Gastroesophageal sphincter (tissue), 4 donors: ENCODE measurements at places on chromosomes 6 and 20. TPM values are rescaled to one million over a fixed set of nuclear protein-coding genes. Genes with fewer than 3 reads are reported as not detected.

- ATAC-seq = no peak
Measured at GRCh38 chr6:123909989-123910388, 106.3 kb downstream of the NKAIN2 start.

Gene SLC13A3
- 1.6 TPM for total RNA-seq

- ATAC-seq = no peak
Measured at GRCh38 chr6:168640181-168640580, 199.2 kb downstream of the SMOC2 start.

DNA sequence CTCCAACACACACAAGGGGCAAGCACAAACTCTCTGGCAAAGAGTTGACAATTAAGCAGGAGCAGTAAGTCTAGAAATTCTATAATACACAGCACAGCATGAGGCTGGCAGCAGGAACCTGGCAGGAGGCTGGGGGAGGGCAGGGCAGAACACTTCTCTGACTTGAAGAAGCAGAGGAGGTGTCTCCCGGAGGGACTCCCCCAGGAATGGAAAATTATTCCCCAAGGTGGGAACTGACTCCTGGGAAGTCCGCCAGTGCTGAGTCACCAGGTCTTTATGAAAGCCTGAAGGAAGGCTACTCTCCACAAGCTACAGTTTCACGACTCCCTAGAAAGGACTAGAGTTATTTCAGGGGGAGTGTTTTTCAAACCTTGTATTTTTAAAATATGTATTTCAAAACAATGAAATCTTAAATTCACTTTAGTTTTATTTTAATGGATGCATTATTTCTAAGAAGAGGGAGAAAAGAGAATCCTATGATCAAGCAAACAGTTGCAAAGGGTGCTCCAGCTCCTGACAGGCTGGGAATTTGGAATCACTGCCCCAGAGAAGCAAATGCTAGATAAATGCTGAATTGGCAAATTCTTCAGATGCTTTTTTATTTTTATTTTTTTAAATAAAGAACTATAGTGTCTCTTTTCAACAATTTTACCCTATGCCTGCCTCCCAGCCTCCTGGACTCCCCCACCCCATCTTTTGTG, 192.8 kb downstream of the LY86 start:
- no peak for ATAC-seq

DNA sequence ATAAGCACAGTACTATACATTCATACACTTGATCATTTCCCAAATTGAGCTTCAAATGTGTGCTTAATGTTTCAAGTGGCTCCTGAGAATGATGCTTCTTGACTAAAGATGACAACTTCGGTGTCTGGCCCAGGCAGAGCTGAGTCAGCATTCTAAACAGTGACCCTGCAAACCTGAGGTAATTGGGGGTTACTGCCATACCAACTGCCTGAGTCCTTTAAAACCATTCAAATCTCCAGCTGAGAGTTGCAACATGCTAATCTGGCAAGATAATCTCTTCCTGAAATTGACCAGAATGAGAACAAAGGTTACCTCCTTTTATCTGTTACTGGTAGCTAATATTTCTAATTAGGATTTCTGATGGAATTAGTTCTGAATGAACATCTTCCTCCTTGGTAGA, 8.2 kb downstream of the BACH2 start:
- ATAC-seq = no peak

- ATAC-seq = no peak
Measured at GRCh38 chr6:42505385-42505718, 53.6 kb upstream of the TRERF1 start.

GRCh38 chr6:107308677-107309076, 150.7 kb downstream of the PDSS2 start:
- no peak for ATAC-seq

- no peak for ATAC-seq
Measured at GRCh38 chr20:60506061-60506460, 547.8 kb downstream of the CDH26 start.

- ATAC-seq = peak; percentile 55
Measured at GRCh38 chr6:83708970-83709747, at the start of gene SNAP91. SNAP91 (minus strand) TSS chr6:83709101; CDS start chr6:83707927, 1,174 bp downstream.

Gene SLC22A7
- not detected for total RNA-seq

Gene NINL
- 6.7 TPM for total RNA-seq

DNA sequence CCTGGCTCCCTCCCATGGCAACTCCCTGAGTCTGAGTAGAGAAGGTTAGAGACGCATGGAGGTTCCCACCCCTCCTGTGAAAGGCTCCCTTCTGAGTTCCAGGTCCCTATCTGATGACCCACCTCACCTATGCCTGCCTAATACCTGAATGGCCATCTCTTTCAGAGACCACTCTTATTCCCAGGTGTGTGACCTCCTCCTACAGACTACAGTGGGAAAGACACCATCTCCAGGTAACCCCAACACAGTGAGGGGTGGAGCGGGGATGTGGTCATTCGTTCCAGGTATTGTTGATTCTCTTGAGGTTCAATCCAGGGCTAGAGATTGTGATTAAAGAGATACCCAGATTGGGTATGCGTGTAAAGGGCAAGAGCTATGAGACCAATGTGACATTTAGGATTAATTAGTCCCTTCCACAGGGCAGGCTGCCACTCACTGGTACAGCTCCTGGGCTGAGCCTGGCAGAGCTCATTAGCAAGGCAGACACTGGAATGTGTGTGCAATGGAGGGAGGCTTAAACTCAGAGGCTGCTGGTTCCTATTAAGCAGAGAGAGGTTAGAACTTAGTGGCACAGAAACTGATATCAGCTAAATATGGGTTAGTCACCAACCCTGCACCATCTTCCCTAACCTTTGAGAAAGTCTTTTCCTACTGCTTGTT, 46.5 kb upstream of the IER3 start:
- no peak for ATAC-seq

DNA sequence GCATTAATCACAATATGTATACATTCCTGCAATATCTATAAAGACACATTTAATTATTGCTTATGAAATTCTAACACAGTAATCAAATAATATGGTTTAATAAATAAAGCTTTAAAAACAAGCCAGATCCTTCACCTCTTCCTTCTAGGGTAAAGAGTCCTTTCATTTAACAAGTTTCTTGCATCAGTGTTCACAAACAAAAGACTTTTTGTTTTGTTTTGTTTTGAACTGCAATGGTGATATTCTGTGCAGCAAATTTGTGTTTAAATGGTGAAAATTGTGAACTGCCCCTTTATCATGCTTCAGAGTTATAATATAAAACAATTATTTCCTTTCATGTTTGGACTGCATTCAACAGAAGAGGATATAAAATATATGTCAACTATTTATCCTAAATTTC, 177.3 kb downstream of the EPHA7 start:
- ATAC-seq = no peak

DNA sequence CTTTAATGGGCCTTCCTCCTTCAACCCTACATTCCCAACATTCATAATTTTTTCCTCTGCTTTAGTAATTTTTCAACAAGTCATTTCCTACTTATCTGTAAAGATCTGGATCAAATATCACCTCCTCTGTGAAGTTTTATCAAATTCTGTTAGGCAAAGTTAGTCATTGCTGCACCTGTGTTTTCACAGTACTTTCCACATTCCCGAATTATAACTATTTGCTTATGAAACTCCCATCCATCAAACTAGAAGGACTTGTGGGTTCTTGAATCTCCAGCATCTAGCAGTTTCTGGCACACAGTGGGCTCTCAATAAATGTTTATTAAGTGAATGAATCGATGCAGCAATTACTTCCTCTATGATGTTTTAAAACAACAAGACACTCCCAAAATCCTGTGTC, 257.6 kb downstream of the HDGFL1 start:
- no peak for ATAC-seq

DNA sequence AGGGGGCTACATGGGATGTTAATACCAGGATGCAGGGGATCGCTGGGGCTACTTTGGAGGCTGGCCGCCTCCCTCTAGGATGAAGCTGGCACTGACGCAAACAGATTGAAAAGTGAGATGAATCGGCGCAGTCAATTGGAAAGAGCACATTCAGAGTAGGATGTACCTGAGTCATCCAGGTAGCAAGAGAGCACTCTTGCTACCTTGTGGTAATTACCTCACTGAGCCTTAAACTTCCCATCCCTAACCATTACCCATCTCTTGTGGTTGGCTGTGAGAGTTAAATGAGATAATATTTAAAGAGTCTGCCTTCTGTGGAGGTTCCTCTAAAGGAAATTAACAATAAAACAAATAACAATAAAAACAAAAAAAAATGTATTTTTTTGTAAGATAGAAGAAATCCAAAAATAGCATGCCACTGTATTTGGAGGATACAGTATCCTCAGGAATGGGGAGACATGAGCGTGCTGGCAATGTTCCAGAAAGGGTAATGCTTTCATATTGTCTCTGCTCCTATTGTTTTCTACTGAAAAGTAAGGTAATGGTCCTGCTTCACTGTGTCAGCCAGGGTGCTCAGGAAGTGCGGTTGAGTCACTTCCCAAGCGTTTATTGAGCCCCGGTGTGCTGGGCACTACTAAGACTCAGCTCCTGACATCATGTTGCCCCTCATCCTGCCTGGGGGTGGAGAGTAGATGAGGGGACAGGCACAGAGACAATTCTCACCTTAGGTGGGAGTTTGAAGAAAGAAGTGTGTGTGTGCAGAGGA, 301.1 kb downstream of the EYA4 start:
- no peak for ATAC-seq

GRCh38 chr6:16967470-16967817, 134.4 kb upstream of the STMND1 start:
- ATAC-seq = no peak

Gene MCM8
- 7.0 TPM for total RNA-seq

- peak; percentile 52 for ATAC-seq
Measured at GRCh38 chr20:19921284-19921793, 95.8 kb upstream of the NAA20 start.

- ATAC-seq = no peak
Measured at GRCh38 chr6:129623008-129623732, 86.8 kb downstream of the ARHGAP18 start.

Gene RHAG
- not detected for total RNA-seq

DNA sequence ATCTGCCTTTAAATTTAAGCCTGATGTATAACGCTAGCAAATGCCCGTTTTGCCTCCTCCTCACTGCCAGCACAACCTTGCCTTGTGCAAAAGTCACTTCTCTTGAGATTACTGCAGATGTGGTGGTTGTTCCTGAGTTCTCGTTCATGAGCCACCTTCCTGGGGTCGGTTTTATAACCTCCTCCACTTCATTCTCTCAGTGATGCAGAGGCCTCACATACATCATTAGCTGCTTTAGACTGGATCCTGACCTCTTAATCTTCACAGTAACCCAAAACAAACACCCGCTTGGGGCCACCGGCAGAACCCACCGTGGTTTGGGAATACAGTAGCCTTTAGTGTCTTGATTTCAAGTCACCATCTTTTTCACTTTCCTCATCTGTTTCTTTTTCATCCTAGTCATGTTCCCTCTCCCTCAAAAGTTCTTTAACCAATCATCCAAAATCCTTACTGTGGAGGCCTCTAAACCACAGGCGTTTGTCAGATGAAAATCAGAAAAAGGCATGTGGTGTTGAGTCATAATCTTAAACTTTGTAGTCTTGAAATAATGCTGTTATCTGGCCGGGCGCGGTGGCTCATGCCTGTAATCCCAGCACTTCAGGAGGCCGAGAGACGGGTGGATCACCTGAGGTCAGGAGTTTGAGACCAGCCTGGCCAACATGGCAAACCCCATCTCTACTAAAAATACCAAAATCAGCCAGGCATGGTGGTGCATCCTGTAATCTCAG, 430.3 kb upstream of the SOX4 start:
- ATAC-seq = no peak

Gene PPIL6
- total RNA-seq = 9.0 TPM

Gene OOEP
- total RNA-seq = not detected

DNA sequence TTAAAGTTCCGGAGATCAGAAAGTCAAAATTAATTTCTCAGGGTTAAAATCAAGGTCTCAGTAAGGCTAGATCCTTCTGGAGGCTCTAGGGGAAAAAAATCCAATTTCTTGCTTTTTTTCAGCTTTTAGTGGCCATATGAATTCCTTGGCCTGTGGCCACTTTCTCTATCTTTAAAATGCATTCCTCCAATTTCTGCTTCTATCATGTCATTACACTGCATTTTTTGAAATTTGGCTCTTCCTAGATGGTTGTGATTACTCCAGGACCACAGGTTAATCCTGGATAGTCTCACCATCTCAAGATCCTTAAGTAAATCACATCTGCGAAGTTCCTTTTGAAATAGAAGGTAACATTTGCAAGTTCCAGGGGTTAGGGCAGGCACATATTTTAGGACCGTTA, 1294.9 kb upstream of the CITED2 start:
- ATAC-seq = no peak

- no peak for ATAC-seq
Measured at GRCh38 chr20:44024820-44025580, 110.3 kb downstream of the TOX2 start.

- no peak for ATAC-seq
Measured at GRCh38 chr20:48624315-48625020, 203.3 kb downstream of the PREX1 start.

- ATAC-seq = no peak
Measured at GRCh38 chr6:148885136-148885865, 138.5 kb downstream of the UST start.

GRCh38 chr6:30618270-30618797, 694 bp downstream of the MRPS18B start:
- no peak for ATAC-seq

Gene ZC2HC1B
- total RNA-seq = not detected

- ATAC-seq = no peak
Measured at GRCh38 chr6:38695227-38695900, 7.6 kb downstream of the GLO1 start.

DNA sequence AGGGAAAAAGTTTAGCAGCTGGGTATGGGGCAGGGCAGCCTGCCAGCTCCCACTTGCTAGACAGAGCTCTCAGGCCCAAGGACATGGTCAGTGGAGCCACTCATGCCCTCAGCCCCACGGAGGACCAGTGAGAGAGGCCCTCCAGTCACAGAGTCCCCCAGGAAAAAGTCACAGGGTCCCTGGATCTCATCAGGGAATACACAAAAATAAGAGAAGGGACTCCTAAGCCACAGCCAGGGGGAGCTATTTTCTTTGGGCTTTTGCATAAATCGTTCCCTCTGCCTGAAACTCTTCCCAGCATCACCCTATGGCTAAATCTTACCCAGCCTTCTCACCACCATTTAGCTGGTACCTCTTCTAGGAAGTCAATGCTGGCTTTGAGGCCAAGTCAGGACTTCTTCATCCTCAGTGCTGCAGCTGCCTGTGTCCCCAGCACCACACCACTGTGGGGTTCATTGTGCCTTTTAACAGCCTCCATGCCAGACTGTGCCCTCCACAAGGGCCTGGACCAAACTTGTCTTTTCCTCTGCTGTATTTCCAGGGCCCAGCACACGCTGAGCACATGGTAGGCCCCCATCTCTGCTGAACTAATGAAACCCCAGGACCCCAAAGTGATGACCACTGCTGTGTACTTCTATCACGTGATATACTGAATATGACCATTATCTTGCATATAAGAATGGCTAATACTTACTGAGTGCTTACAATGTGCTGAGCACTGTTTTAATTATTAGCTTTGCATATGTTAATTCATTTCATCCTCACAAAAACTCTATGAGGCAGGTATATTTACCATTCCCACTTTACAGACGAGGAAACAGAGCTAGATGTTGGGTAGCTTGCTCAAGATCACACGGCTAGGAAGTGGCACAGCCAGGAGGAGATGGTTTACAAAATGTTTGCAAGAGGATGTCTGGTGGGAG, 2.0 kb downstream of the ZNF335 start:
- ATAC-seq = no peak
